ENCODE measurements at places on chromosomes 7 and 10.

DNA sequence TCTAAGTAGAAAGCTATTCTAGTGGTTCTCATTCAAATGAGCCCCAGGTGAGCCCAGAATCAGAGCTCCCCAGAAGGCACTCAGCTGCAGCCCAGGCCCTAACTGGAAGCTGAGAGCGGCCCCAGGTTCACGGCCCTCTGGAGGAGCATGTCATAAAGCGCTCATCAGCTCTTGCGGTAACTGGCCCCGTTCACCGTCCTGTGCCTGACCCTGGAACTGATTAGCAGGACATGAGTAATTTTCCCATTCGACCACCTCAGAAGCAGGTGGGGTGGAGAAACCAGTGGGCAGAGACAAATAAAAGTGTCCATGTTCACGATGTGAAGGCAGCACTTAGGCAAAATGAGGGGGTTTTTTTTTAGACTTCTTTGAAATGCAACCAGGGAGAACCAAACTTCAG, 136.1 kb upstream of the LYZL2 start:
- no peak for DNase-seq

GRCh38 chr10:118218562-118218961, 123.6 kb downstream of the FAM204A start:
- no peak for DNase-seq

GRCh38 chr10:119268871-119269506, 61.6 kb downstream of the GRK5 start:
- DNase-seq = no peak

GRCh38 chr10:124659380-124659779, 84.8 kb downstream of the FAM53B start:
- DNase-seq = no peak

All from AG09309 (cell line).